ENCODE measurements at places on chromosomes 2 and 18.

DNA sequence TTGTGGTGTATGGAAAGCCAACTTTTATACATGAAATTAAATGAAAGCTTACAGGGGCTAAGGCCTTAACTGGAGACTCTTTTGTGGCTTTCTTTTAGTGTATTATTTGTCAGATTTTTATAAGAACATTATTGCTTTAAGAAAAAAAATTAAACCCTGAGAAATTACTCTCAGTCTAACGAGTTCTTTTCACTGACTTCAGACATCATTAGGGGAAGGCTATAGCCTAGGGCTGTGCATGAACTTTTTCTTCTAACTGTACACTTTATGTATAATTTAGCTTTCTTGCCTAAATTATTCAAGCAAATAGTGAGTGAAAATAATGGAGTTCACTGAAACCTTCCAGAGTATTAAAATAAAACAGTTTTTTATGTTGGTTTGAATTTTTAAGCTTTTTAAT, 151.1 kb upstream of the MEIS1 start:
- no peak for DNase-seq

DNA sequence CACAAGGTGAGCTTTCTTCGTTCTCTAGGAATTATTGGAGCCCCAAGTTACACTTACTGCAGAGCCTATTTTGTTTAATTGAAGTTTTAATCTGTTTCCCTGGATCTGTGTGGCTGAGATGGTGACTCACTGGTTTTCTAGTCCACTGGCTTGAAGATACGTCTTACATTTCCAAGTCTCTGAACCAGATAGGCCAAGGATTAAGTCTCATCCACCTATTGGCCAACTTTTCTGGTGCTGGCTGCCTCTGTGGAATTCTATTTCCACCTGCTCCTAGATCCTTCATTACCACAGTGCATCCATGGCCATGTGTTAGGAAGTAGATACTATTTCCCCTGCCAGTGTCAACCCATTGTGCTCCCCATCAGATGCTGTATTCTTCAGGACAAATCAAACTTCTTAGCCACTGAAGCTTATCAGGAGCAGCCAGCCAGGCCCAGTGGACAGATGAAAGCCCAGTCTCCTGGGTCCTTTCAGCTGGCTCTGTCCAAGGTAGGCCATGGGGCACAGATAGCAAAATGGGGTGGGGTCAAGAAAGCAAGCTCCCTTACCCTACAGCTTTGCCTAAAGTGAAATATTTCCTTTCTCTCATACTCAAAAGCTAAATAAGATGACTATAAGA, 198.8 kb upstream of the TCF4 start:
- no peak for DNase-seq

DNA sequence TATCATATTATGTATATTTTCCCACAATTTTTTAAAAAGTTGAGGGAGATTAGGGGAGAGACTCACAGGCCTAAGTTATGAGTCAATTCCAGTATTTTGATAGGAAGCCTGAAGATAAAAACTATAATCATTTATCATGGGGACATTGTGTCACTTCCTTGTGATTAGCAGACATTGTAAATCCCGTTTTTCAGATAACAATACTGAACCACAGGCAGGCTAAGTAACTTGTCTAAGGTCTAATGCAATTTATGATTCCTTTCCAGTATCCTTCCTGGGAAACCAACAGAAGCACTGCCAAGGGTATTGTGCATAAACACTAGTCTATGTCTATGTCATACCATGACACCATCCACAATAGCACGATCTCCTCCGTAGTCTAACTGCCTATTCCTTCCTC, 235.2 kb upstream of the PIK3C3 start:
- DNase-seq = no peak

- no peak for DNase-seq
Observed at GRCh38 chr2:220123751-220124150, 496.3 kb downstream of the SLC4A3 start.
